Germinal center (tissue), 1 donor: ENCODE measurements at places on chromosomes 7 and 10.

- no peak for DNase-seq
Measured at GRCh38 chr10:22629852-22630233, 84.5 kb downstream of the PIP4K2A start.

DNA sequence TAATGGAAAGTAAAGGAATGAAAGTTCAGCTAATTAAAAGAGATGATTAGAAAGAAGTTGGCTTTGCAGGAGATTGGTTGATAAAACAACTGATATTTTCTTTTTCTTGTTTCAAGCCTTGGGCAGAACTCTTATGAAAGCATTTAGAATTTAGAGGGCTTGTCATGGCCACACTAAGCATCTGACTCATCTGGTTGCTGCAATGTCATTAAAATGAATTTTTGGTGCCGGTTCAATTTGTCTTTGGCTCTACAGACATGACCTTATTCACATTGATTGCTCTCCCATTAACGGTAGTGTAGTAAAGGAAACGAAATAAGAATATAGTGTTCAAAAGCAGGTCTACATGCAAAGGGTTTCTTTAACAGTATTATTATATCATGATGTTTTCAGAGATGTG lies 1012.4 kb upstream of the C7orf33 start:
- no peak for DNase-seq

DNA sequence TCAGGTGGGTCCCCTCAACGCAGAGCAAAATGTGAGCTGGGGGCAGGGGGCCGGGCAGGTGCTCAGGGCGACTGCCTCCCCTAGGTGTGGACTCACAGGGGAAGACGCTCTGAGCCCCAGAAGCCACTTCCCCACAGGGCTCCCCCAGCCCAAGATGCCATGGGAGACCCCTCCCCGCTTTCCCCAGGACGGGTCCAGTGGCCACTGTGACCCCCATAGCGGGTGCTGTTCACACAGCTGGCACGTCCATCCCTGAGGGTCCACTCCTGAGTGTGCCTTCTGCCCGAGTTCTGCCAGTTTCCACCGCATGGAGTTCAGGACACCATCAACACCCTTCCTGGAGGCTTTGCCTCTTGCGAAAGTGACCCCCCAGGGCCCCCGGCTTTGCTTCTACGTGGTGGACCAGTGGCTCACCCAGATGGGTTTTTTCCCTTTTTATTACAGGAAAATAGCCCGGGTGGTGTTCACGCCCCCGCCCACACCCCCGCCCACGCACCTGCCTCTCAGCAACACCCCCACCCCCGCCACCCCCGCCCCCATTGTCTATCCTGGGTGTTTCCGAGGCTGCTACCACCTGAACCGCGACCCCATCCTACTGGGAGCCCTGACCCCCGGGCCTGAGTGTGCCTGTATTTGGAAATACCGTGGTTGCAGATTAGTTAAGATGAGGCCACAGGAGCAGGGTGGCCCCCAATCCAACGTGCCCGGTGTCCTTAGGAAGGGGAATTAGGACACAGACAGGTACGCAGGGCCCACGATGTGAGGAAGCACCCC lies 32.0 kb downstream of the ADAP1 start:
- DNase-seq = no peak

DNA sequence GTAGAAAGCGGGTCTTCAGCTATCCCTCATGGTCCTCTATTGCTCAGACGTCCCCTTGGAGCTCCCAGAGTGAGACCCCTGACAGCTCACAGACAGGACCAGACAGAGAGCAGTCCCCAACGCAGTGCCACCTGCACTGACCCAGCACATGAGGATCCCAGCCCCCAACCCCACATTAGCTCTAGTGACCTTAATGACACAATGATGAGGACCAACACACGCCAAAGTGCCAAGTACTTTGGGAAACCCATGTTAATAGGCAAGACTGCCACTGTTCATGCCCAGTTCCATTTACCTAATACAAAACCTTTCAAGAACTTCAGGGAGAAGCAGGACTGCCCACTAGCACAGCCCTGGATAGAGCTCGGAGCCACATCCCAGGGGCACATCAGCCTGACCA lies 5.7 kb upstream of the GRB10 start:
- DNase-seq = no peak

GRCh38 chr10:17782921-17783665 lies 26.1 kb upstream of the MRC1 start:
- DNase-seq = no peak

DNA sequence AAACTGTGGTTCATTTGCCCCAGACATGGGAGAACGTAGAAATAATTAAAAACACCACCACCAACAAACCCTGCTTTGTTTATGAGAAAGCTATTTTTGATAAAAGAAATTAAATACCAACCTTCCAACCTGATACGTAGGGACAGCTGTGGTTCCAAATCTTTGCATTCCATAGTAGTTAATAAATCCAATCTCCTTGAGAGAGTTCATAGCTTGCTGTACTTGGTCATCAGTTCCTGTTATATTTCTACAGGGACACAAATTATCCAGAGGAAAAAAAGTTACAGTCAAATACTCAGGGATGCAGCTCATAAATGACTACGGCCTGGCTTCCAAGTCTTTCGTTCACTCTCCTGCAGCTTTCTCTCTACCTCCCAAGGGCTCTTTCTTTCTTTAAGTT lies 41.1 kb downstream of the PUS7 start:
- DNase-seq = no peak

DNA sequence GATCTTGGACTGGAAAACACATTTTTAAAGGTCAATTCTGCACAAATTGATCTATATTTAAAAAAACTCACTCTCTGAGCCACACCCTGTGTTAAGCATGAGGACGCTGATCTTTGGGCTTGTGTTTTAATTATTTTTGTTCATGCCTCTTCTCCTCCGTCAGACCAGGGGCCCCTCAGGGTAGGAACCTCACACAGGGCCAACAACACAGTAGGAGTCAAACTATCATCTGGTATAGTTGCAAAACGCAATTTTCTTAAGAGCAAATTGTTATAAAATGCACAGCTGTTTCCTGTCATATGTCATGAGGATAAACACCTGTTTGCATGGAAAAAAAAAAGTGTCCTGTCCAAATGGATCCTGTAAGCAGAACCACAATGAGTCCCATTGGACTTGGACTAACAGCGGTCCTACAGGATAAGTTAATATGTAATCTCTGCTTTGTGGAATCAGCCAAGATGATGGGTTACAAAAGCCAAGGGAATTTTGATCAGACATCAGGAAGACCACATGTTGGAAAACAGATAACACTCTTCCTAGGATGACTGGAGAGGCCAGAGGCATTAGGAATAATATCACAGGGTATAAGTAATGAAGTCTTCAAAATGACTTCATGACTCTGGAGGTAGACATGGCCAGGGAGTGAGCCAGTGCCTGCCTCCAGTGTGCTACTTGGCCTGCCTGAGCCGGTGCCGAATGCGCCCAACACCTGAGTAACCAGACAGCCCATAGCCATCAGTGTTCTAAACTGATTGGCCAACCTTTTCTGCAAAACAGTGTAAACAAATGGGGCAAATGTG lies 184.9 kb upstream of the ADCY1 start:
- DNase-seq = no peak

DNA sequence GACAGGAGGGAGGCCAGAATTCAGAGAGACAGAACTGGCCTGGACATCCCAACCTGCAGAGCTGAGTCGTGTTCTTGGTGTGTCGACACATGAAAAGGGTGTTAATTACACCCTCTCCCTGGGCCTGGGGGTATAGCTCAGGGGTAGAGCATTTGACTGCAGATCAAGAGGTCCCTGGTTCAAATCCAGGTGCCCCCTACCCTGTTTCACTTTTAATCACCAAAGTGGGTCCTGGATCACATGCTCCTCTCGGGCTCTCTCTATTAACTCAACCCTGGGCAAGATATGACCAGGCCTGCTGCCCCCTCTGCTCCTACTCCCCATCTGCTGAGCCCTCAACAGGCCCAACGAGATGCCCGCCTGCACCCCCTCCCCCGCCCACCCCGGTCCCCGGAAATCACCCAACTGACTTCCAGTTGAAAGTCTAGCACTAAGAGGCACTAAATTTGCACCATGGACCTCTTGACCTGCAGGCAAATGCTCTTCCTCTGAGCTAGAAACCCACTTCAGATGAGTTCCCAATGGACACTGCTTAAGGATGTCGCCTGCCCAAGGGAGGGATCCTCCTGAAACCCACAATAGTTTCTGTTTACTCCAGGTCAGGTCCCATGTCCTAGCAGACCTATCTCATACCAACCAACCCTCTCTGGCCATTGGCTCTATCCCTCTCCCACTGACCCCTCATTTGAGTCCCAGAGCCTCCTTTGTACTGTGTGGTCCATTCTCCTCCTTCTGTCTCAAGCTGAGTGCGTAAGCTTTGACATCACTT lies 137.6 kb downstream of the ZNF467 start:
- no peak for DNase-seq

- peak; percentile 74 for DNase-seq
Measured at GRCh38 chr10:74081192-74081803, 69.3 kb downstream of the AP3M1 start.

DNA sequence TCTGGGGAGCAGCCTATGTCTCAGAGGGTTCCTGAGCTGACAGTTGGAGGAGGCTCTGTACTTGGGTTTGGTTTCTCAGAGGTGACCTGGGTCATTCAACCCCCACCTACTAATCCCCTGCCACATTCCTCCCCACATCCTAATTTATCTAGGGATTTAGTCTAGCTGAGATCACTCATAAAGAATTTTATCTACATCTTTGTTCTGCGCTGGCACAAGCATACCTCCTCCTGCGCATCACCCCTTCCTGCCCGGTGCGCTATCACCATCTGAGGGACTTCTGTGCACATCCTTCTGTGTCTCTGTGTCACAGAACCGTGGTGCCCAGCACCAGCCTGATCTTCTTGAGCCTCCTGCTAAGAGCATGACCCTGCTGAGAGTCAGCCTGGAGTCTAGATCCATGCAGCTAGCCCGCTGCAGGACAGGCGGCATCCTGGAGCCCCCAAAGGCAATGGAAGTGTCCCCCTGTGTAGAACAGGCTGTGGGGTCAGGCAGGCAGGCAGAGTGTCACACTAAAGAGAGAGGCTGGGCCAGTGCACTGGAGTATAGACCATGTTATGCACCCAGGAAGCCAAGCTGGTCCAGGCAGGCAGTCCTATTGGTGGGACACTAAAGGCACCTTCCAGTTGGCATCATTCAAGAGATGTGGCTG lies 63.6 kb downstream of the ARHGAP22 start:
- DNase-seq = no peak

- no peak for DNase-seq
Measured at GRCh38 chr10:24241536-24242040, 32.6 kb downstream of the KIAA1217 start.
